NCI-H510A treated with DMSO at 0.1 percent for 48 hours (cell line): ENCODE measurements at places on chromosomes 1 and 21.

DNA sequence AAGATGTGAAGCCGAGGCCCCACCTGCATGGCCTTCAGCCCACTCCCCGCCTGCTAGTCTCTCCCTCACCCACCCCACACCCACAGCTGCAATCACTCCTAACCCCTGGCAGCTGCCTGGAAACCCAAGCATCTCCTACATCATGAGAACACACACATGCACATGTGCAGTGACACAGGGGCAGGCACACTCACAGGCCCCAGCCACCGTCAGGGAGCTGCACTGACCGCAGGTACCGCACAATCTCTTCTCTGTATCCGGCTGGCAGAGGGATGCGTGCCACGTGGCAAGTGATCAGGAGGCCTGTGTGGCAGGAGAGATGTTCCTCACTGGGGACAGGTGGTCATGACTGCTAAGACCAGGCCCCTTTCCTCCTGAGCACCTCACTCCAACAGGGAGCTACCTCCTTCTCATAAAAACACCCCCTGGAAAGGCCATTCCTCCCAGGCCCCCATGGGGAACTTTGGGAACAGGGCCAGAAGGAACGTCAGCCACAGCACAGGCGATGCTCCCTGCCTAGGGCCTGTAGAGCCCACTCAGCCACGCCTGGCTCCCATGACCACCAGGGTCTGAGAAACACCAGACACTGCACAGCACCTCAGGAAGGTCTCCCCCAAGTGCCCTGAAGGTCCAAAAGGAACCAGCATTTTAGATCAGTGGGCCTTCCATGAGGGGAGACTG, 6.0 kb downstream of the LSS start:
- no peak for DNase-seq

- no peak for DNase-seq
These were observed 7.4 kb downstream of the CFAP74 start for GRCh38 chr1:1996207-1996651.

DNA sequence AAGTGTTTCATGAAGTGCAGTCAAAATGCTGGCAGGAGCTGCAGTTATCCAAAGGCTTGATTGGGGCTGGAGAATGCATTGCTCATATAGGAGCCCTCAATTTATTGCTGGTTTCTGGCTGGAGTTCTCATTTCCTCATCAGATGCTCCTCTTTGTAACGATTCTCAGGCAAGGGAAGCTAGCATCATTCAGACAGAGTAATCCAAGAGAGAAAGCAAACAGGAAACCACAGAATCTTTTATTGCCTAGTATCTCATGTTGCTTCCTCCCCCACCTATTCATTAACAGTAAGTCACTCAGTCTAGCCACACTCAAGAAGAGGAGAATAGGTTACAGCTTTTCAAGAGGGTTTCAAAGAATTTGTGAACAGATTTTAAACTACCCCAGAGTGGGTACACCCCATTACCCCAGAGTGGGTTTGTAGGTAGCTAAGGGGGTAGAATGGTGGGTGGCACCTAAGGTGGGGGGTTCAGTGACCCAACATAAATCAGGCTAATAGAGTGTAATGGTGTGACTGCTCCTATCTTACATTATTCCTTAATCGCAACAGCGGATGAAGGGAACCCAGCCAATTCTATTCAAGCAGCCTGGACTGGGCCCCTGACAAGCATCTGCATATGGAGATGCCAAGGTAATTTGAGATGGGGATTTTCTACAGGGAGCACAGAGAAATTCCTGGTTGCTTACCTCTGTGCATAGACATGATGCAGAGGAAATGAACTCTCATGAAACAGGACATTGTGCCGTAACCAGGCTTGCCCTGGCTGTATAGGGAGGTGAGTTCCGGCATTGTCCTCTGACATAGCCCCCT, 67.1 kb downstream of the KCNJ15 start:
- peak; percentile 87 for DNase-seq

DNA sequence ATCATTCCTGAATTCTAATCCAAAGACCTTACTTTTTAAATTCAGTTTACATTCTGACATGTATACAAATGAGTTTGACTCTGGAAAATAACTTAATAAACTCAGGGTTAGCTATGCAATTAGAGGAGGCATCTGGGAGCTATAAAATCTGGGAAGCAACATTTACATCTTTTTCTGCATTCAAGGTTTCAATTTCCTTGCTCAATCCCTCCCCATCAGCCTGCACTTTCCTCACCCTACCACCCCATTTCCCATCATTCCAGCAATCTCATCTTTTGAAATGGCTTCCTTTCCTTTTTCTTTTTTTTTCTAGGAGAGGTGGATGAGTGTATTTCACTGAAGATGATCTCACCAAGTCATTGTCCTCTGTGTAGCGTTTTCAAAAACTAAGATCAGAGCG, 65.3 kb upstream of the BEND5 start:
- DNase-seq, result no peak

GRCh38 chr1:37477946-37478345, 3.6 kb downstream of the ZC3H12A start:
- DNase-seq, result no peak
